ENCODE measurements at places on chromosomes 1 and 21.

DNA sequence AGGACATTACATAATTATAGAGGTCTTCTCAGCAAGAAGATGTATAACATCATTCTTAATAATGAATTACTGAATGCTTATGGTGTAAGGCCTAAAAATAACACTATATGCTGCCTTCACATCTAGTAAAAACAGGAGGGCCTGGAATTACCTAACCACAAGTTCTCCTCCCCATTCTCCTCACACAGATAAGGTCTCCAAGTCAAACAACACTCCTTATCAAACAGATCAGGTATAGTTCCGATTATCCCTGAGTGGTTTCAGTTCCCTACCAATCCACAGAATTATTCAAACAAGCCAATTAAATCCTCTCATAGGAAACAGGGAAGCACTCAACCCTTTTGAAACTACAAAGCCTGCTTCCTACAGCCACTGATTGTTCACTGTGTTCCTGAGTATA is 4.0 kb upstream of the AGBL4 start:
- DNase-seq, result no peak

DNA sequence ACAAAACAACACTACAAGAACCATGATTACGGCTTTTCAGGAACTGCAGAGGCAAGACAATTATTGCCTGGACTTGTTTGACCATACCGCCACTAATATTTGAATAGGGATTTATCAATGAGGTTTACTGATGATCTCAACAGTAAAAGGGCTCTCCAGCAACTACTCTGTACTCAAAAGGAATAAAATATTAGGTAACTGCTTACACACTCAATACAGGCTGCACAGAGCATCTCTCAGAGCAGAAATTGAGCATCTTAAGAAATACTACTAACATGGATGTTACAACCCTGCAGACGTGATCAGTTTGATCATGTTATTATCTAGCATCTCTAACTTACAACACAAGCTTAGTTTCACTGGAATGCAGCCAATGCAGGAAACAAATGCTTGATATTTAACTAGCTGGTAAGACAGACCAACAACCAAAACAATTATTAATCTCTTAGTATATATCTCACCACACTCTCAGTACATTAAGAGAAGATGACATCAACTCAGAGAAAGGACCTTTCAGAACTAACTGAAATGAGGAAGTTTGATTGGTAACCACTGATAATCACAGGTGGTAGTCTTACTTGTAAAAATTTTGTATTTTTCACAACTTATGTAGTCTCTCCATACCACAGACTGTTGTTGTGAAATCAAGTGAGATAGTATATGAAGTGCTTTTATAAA is 52.2 kb downstream of the PUM1 start:
- no peak for DNase-seq

DNA sequence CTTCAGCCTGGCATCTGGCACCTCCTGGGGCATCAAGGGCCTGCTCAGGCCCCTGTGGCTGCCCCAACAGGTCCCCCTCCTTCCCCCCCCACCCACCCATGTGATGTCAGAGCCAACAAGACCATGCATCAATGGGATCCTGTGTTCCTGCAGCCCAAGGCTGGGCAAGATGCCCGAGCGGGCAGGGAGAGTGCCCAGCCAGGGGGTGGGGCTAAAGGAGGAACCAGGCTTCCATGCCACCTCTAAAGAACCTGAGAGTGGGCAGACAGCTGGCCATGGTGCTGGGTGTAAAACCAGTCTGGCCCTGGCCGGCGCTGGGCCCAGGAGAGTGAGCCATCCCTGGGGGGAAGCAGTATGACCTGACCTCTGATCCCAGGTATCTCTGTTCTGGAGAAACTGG is 7.6 kb downstream of the COL16A1 start:
- DNase-seq, result no peak

DNA sequence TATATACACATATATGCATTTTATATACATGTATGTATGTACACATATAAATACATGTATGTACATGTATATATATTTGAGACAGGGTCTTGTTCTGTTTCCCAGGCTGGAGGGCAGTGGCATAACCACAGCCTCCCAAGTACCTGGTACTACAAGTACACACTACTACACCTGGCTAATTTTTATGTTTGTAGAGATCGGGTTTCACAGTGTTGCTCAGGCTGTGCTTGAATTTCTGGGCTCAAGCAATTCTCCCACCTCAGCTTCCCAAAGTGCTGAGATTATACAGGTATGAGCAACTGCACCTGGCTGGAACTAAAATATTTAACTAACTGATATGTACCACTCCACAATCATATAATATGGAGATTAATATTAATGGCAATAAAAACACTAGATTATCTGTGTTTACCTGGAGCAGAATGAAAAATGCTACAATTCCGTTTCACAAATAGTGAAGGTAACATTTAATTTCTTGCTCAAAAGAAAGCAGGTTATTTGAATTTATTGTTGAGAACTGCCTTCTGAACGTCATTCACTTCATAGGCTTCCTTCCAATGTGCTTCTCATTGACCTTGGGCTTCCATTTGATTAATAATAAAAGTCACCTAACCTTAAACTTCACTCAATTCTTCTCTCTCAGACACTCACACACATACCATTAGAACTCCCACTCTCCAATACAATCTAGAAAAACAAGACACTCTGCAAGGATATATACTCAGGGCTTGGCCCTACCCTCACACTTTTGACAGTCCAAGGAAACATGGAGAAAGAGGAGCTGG is 57.0 kb downstream of the PTGER3 start:
- no peak for DNase-seq

- DNase-seq, result no peak
Measured at GRCh38 chr1:194055536-194055935, 869.1 kb upstream of the B3GALT2 start.

GRCh38 chr21:25343774-25344545 is 263.3 kb downstream of the MRPL39 start:
- no peak for DNase-seq

GRCh38 chr1:13759072-13759471 is 59.1 kb downstream of the PRDM2 start:
- no peak for DNase-seq

Data from brain pericyte (primary cell).